ENCODE measurements at places on chromosomes 3 and 15.

DNA sequence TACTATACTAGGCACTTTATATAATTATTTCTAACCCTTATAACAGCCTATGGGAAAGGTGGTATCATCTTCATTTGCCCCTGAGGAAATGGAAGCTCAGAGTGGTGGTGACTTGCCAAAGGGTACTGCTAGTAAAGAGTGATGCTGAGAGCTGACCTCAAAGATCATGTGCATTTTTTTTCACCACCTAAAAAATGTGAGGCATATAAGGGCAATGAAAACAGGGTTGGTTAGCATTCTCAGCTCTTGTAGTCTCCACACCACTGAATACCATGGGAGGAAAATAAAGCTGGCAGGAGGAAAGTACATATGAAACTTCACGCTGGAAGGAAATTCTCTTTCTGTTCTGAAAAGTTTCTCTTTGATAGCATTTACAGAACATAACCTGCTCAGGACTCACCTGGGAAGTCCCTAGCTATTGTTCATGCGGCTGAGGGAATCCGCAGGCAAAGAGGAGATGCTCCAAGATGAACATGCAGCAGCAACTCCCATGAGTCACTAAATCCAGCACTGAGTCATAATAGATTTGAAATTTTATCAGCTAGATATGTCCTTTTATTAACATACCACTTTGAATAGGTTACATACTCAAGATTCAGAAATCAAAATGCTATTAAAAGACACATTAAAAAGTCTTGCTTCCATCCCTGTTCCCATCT, 17.3 kb downstream of the FAIM start:
- DNase-seq = no peak

- peak; percentile 34 for DNase-seq
These were observed 72.1 kb downstream of the IL1RAP start for GRCh38 chr3:190585805-190586630.

DNA sequence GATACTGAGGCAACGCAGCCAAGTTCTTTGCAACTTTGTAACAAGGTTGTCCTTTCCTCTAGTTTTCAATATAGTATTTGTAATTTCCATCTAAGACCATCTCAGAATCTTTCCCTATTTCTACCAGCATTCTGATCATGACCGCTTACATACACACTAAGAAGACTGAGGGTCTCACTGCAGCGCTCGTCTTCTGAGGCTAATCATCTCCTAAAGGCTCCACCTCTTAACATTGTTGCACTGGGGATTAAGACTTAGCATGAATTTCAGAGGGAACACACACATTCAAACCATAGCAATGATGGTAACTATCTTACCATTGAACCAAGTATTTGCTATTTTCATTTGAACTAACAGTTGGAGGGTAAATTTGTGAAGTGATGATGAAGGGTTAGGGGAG, 463.3 kb upstream of the CCDC54 start:
- no peak for DNase-seq

DNA sequence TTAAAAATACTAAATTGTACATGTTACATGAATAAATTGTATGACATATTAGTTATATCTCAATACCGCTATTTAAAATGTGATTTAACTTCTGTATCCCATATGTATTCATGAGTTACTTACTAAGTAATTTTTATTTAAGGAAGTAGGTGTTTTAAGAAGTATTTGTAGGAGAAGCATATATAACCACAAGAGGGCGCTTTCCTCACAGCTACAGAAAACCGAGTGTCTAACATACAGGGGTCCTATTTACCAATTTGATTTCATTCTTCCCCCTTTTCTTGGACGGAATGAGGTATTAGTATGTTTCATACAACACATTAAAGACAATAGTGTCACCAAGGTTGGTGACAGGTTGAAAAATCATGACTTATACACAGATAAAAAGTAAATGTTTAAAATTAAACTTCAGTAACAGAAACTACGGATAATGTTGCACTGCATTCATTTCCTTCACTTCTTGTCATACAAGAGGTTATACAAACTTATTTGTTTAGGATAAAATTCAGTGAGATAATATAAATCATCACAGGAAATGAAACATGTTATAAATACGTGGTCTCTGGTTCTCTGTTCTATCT, 253.6 kb downstream of the MAGI1 start:
- no peak for DNase-seq

DNA sequence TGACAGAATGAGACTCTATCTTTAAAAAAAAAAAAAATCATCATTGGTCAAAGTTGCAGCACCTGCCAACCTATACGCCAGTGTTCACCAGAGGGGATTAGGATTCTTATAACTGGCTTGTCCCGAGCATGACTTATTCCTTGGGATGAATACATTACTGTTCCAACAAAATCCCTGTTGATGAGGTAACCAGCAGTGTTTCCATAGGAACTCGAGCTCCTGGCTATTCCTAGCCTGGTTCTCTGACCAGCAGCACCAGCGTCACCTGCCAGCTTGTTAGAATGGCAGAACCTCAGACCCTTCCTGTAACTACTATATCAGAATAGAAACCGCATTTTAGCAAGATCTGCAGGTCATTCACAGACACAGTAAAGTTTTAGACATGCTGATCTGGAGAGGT, 364.4 kb downstream of the PTPRG start:
- no peak for DNase-seq

DNA sequence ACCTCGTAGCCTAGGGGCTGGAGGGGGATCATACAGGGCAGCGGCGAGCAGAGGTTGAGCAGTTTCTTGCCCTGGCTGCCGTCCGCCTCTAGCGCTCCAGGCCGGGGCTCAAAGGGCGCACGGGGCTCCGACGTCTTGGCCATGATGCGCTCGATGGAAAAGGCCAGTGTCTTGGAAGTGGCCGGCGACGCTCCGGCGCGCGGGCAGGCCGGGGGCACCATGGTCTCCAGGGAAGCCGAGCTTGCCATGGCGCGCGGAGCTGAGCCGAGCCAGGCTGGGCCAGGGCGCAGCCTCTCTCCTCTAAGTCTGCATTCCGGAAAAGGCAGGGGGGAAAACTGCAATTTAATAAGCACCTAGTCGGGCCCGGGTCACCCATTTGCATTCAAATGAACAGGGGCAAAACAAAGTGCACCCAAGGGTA, 719 bp downstream of the FEZF2 start:
- no peak for DNase-seq

DNA sequence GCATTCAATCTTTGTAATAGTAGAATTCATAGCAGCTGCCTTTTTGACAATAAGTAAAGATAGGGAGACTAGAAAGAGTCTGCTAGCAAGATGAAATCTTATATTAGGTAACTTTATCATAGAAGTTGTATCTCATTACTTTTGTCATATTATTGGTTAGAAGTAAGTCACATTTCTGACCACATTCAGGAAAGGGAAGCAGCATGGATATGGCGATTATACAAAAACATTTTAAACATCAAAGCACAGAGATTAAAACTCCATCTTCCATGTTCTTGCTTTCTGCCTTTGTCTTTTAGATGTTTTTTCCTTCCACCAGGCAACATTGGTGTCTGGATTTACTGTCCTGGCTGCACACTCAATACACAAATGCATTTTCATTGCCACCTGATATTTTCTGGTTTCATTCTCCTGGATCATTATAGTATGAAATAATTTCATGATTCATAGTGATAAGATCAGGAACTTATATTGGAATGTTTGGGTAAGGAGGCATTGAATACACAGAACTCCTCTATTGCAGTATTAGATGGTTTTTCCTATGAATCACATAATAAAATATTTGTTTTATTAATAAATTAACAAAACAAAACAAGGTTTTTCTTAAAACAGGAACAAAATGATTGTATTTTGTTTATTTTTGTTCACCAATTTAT, 1460.3 kb upstream of the CADM2 start:
- DNase-seq = no peak

DNA sequence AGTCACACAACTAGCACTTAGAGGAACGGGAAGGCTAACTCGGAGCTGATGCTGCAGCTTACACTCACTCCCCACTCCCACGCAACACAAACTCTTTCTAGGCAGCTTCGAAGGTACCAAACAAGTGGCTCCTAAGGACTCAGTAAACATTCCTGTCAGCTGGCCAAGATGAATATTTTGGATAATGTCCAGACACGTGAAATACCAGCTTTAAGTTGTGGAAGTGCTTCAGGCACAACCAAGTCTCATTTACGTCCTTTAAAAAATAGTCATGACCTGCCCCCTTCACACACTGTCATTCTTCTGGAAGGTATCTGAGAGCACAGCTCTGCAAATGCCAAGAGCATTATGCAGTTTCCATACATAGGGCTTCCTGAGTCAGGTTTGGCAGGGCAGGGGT, 1005.9 kb upstream of the CFAP20DC start:
- no peak for DNase-seq

DNA sequence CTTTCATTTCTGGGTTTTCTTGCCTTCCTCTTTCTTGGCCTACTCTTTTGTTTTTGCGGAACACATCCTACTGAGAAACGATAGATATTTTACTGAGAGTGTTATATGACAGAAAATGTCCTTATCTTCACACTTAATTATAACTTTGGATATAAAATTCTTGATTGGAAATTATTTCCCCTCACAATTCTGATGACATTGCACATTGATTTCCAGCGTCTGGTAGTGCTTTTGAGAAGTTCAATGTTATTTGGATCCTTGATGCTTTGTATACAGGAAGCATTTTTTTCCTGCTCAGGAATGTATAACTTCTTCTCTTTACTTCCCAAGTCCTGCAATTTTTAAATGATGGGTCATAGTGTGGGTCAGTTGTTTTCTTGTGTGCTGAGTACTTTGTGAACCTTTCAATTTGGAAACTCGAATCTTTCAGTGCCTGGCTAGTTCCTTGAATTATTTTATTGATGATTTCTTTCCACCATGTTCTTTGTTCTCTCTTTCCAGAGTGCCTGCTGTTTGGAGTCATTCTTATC, 183.9 kb downstream of the PDCD6IP start:
- DNase-seq = no peak

DNA sequence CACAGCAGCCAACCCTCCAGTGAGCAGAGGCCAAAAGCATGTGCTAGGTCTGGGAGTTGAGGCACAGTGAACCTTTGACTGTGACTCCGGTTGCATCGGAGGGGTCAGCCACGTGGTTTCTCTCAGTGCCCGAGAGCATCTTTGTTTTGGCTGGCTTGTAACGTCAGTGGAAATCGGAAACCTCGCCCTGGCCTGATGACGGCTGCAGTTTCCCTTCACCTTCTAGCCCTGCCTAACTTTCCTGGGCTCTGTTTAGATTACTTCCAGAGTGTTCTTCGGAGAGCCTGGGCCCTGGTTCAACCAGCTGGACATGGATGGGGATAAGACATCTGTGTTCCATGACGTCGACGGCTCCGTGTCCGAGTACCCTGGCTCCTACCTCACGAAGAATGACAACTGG, 56.6 kb downstream of the MESD start:
- DNase-seq = no peak

Measured in CD4-positive, CD25-positive, alpha-beta regulatory T cell (primary cell).